ENCODE measurements at places on chromosomes 12 and 14.

DNA sequence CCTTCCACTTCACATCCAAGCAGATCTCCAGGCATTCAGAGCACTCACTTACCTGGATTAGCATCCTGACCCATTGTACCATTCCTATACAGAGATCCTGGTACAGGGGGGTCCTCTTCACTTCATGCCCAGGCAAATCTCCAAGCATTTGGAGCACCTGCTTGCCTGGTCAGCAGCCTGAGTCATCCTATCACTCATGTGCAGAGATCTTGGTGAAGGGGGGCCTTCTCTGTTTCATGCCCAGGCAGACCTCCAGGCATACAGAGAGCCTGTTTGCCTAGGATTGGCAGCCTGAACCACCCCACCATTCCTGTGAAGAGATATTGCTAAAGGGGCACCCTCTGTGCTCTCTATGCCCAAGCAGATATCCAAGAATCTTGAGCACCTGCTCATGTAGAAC lies 111.1 kb upstream of the CCDC175 start:
- no peak overlapping the region for H3K27ac ChIP-seq
- no peak for DNase-seq
- no peaks in the 10 kb centered on the region for H3K27me3 ChIP-seq
- peaks cover 2% of the 10 kb centered on the region for H3K4me1 ChIP-seq
- no peaks in the 10 kb centered on the region for H3K36me3 ChIP-seq

GRCh38 chr14:24798911-24799462 lies 165.0 kb upstream of the GZMB start:
- H3K4me1 ChIP-seq = no peaks in the 10 kb centered on the region
- no peak overlapping the region for H3K4me3 ChIP-seq
- no peaks in the 10 kb centered on the region for H3K36me3 ChIP-seq
- no peak overlapping the region for H3K27ac ChIP-seq
- no peak for DNase-seq

- H3K27me3 ChIP-seq = no peaks in the 10 kb centered on the region
- no peak overlapping the region for H3K27ac ChIP-seq
- H3K4me3 ChIP-seq = no peak overlapping the region
- H3K36me3 ChIP-seq = peaks cover 17% of the 10 kb centered on the region
These were observed 7.4 kb downstream of the LRP1-AS start for GRCh38 chr12:57139796-57140649.

- no peak for DNase-seq
- H3K27ac ChIP-seq = no peak overlapping the region
- H3K4me1 ChIP-seq = no peaks in the 10 kb centered on the region
- no peaks in the 10 kb centered on the region for H3K36me3 ChIP-seq
- H3K4me3 ChIP-seq = no peak overlapping the region
These were observed 39.8 kb downstream of the TMEM63C start for GRCh38 chr14:77221241-77221871.

DNA sequence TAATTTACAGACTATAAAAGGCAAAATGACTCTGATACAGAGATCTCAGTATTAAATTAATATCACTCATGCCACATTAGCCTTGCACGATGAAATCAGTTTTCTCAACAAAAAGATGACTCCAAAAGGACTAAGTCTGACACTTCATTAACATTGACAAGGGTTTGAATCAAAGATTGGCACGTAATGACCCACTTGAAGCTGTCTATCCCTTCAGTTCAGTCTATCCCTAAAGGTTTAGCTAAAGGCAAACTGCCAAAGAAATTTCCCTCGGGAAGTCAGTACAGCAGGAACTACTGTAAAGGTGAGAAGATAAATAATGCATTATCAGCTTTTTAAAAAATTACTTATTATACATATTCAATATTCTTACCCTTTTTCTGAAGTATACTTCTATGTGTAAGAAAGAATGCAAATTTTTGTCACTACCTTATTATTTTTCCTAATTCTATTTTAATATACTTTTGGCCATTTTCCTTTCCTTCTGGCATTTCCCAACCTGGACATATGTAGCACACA lies 127.1 kb downstream of the NELL2 start:
- no peak for DNase-seq
- no peak overlapping the region for H3K27ac ChIP-seq
- no peak overlapping the region for H3K4me3 ChIP-seq

DNA sequence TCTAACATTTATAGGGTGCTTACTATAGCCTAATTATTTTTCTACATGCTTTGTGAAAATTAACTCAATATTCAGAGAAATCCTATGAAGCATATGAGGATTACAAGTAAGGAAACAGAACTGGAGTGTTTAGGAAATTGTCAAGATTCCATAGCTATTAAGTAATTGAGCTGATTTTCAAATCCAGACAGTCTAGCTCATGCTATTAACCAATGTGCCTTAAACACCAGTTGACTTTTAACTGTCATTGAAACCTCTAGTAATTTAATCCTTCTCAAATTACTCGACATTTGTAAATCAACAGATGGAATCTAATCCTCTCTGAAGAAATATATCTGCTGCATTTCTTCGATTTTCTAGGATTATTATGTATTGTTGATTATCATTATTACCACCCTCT lies 488.9 kb downstream of the MDGA2 start:
- no peaks in the 10 kb centered on the region for H3K4me1 ChIP-seq
- H3K27me3 ChIP-seq = no peaks in the 10 kb centered on the region
- H3K4me3 ChIP-seq = no peak overlapping the region
- no peak for DNase-seq
- no peak overlapping the region for H3K27ac ChIP-seq
- no peaks in the 10 kb centered on the region for H3K36me3 ChIP-seq

GRCh38 chr12:39368891-39369290 lies 74.0 kb downstream of the KIF21A start:
- no peak overlapping the region for H3K4me3 ChIP-seq
- H3K27ac ChIP-seq = no peak overlapping the region
- peaks cover 8% of the 10 kb centered on the region for H3K4me1 ChIP-seq
- DNase-seq = no peak

DNA sequence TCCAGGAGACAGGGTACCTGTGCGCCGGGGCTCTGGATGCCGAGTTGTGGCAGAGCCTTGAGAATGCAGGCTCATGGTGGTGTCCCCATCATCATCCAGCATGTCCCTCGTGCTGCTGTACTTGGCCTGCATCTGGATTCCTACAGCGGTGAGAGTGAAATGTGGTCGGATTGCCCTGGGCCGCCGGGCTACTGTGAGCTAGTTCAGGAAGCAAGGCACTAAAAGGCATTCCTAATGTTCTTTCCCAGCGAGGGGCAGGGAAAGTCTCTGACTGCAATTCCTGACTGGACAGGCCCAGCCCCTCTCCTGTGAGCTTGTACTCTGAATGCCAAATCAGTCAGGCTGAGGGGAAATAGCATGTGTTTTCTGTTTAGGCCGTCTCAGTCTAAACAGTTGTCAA lies at the start of gene CLEC1A:
Gene CLEC1A (minus strand): TSS at position 195 of the 400 bp plus-strand sequence. CDS start 63 bp downstream, at position 132.
- no peak within 1 kb of the TSS for H3K4me3 ChIP-seq
- H3K36me3 ChIP-seq = peaks cover under 1% of the 10 kb centered on the region
- H3K27me3 ChIP-seq = no peaks in the 10 kb centered on the region

- H3K27me3 ChIP-seq = peaks cover 5% of the 10 kb centered on the region
- no peak for DNase-seq
- no peak overlapping the region for H3K4me3 ChIP-seq
- no peak overlapping the region for H3K27ac ChIP-seq
- no peaks in the 10 kb centered on the region for H3K36me3 ChIP-seq
These were observed 910.4 kb downstream of the VRK1 start for GRCh38 chr14:97707603-97708002.

- no peak overlapping the region for H3K27ac ChIP-seq
- no peak for DNase-seq
- peaks cover 14% of the 10 kb centered on the region for H3K4me1 ChIP-seq
- H3K4me3 ChIP-seq = peak overlapping the region; percentile 75
These were observed 619 bp downstream of the RAB15 start for GRCh38 chr14:64971491-64971942.

GRCh38 chr14:24910408-24910986 lies 139.4 kb downstream of the STXBP6 start:
- H3K4me1 ChIP-seq = peaks cover 15% of the 10 kb centered on the region
- H3K27ac ChIP-seq = no peak overlapping the region
- H3K36me3 ChIP-seq = no peaks in the 10 kb centered on the region

DNA sequence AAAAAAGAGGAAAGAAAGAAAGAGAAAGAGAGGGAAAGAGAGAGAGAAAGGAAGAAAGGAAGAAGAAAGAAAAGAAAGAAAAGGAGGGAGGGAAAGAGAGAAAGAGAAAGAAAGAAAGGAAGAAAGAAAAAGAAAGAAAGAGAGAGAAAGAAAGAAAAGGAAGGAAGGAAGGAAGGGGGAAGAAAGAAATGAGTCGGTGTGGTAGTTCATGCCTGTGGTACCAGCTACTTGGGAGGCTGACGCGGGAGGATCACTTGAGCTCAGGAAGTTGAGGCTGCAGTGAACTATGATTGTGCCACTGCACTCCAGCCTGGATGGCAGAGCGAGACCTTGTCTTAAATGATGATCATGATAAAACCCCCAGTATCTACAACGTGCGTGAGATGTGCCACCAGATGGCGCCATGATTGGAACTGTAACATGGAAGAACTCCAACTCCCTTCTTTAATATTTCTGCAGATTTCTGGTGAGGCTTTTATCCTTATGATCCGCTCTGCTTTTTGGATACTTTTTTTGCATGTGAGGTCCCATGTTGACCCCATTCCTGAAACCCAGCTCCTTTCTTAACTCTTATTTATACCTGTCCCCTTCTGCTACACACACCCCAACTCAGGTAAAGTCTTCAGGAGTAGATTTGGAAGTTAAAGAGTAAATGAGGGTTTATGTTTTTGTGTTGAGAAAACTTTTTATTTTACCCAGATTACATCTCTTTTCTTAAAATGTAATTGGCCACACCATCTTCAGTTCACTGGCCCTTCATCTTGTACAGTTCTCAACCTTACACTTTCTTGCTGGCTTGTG lies 25.6 kb downstream of the RNASE10 start:
- H3K27ac ChIP-seq = no peak overlapping the region
- peaks cover 9% of the 10 kb centered on the region for H3K27me3 ChIP-seq
- no peaks in the 10 kb centered on the region for H3K36me3 ChIP-seq
- no peaks in the 10 kb centered on the region for H3K4me1 ChIP-seq

- H3K4me3 ChIP-seq = no peak overlapping the region
- no peaks in the 10 kb centered on the region for H3K27me3 ChIP-seq
- H3K4me1 ChIP-seq = no peaks in the 10 kb centered on the region
- H3K27ac ChIP-seq = no peak overlapping the region
These were observed 541.8 kb upstream of the FBXO33 start for GRCh38 chr14:39974036-39974435.

DNA sequence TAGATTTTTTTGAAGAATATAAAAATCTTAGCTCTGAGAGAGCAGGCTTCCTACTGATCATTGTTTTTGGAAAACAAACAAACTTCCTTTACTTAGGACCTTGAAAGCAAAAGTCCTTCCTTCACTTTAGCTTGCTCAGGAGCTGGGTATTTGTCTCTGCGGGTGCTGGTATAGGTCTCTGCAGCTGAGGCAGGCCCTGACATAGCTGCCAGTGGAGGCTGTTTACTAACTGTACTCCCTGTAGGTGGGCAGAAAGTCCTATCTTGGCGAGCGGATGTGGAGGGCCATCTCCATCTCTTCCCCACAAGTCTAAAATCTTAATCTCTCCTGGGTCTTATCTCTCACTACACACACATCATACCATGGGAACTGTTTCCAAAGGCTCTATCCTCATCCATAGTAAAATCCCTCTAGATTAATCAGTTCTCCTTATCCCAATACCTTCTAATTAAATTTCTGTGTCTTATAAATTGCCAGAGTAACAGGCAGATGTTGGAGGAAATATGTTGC lies 4.1 kb upstream of the MIA2 start:
- H3K4me3 ChIP-seq = no peak overlapping the region
- H3K27ac ChIP-seq = no peak overlapping the region
- no peak for DNase-seq

- DNase-seq = no peak
- no peaks in the 10 kb centered on the region for H3K27me3 ChIP-seq
- peaks cover 7% of the 10 kb centered on the region for H3K36me3 ChIP-seq
- peaks cover 2% of the 10 kb centered on the region for H3K4me1 ChIP-seq
- no peak overlapping the region for H3K27ac ChIP-seq
These were observed 100.6 kb downstream of the LGMN start for GRCh38 chr14:92647797-92648279.

DNA sequence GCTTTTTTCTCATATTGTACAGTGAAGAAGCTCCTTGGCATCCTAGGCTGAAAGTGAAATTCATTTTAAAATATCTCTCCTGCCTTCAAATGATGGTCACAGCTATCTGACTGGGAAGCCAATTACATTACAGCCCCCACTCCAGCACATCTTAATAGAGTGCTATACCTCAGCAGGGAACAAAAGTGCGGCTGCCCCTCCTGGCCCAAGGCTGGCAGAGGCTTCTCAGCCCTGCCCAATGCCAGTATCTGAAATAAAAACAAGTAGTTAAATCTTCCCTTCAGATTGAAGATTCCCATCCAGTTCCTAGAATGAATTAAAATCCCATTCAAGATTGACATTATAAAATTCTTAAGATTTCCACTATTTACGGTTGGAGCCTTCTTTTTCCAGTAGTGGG lies 54.9 kb upstream of the GNG2 start:
- peaks cover 2% of the 10 kb centered on the region for H3K27me3 ChIP-seq
- H3K4me3 ChIP-seq = no peak overlapping the region
- DNase-seq = no peak
- H3K4me1 ChIP-seq = no peaks in the 10 kb centered on the region
- no peaks in the 10 kb centered on the region for H3K36me3 ChIP-seq
- H3K27ac ChIP-seq = no peak overlapping the region

- peaks cover 27% of the 10 kb centered on the region for H3K27me3 ChIP-seq
- H3K36me3 ChIP-seq = no peaks in the 10 kb centered on the region
- no peak overlapping the region for H3K27ac ChIP-seq
- DNase-seq = no peak
These were observed 215.5 kb downstream of the DPF3 start for GRCh38 chr14:72678356-72678755.

- H3K4me3 ChIP-seq = no peak overlapping the region
- H3K36me3 ChIP-seq = peaks cover 19% of the 10 kb centered on the region
- peaks cover 12% of the 10 kb centered on the region for H3K4me1 ChIP-seq
- H3K27me3 ChIP-seq = no peaks in the 10 kb centered on the region
- no peak overlapping the region for H3K27ac ChIP-seq
These were observed 266.9 kb downstream of the CCDC91 start for GRCh38 chr12:28456934-28457710.

GRCh38 chr14:77804592-77804991 lies 4.7 kb downstream of the ADCK1 start:
- peaks cover 3% of the 10 kb centered on the region for H3K4me1 ChIP-seq
- no peaks in the 10 kb centered on the region for H3K36me3 ChIP-seq
- H3K4me3 ChIP-seq = no peak overlapping the region
- H3K27me3 ChIP-seq = no peaks in the 10 kb centered on the region
- H3K27ac ChIP-seq = no peak overlapping the region
- DNase-seq = no peak

- no peak for DNase-seq
- peak overlapping the region; percentile 45 for H3K27ac ChIP-seq
- peaks cover 24% of the 10 kb centered on the region for H3K4me1 ChIP-seq
- no peaks in the 10 kb centered on the region for H3K27me3 ChIP-seq
- H3K36me3 ChIP-seq = peaks cover 36% of the 10 kb centered on the region
These were observed 45.5 kb downstream of the GIT2 start for GRCh38 chr12:109950625-109951024.

GRCh38 chr12:77228376-77228775 lies 163.0 kb upstream of the E2F7 start:
- H3K27me3 ChIP-seq = no peaks in the 10 kb centered on the region
- H3K4me1 ChIP-seq = peaks cover 26% of the 10 kb centered on the region

Data from progenitor cell of endocrine pancreas (in vitro differentiated cells).